ENCODE measurements at places on chromosomes 2 and 18.

DNA sequence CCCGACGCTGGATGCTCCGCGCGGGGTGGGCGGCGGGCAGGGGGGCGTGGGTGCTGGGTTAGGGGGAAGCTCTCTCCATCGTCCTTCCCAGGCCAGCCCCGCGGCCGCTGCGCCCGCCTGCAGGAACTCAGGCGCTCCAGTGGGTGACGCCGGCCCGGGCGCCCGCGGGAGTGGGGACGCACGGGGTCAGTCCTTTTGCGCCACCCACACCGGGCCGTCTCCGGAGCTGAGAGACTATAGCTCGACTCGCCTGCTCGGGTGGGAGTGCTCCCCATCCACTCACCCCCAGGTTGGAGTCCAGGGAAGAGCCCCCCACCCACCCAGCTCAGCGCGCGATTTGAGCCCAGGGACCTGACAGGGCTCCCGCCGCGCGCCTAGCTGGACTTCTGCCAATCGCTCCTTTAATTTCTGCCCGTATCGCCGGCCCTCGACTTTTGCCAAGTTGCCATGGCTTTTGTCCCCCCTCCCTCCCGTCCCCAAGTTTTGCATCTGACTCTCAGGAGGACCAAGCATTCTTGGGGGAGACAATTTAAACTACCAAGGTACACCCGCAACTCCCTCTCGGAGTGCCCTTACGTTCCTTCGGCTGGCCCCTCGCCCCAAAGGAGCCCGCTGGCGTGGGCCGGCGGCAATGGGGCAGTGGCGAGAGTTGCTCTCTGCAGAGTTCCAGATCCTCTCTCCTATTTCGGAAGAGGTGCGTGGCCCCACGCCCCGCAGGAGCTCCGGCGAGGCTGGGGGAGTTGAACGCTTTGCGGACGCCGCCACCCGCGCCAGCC, 205.8 kb upstream of the SMAD2 start:
- no peak for DNase-seq

- DNase-seq = no peak
Measured at GRCh38 chr2:196555726-196556125, 83.8 kb upstream of the CCDC150 start.

- no peak for DNase-seq
Measured at GRCh38 chr2:47076586-47077441, 78.3 kb downstream of the STPG4 start.

GRCh38 chr2:207316906-207317305, 151.2 kb upstream of the KLF7 start:
- DNase-seq = no peak

DNA sequence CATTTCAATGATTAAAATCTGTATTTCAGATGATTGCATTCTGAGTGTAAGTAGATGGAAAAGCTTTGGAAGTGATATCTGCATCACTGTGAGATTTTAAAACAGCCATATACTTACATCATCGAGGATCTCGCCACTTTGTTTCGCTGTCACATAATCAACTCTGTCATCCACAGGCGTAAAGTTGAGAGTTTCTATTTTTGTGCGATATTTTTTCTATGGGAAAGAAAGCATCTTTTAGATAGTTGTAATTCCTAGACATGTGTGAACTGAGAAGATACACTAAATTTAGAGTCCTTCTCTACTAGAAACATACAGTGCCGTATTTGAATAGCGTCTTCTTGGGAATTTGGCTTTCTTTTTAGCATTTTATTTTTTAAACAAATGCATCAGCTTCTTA, 158.8 kb downstream of the RIF1 start:
- DNase-seq = no peak

DNA sequence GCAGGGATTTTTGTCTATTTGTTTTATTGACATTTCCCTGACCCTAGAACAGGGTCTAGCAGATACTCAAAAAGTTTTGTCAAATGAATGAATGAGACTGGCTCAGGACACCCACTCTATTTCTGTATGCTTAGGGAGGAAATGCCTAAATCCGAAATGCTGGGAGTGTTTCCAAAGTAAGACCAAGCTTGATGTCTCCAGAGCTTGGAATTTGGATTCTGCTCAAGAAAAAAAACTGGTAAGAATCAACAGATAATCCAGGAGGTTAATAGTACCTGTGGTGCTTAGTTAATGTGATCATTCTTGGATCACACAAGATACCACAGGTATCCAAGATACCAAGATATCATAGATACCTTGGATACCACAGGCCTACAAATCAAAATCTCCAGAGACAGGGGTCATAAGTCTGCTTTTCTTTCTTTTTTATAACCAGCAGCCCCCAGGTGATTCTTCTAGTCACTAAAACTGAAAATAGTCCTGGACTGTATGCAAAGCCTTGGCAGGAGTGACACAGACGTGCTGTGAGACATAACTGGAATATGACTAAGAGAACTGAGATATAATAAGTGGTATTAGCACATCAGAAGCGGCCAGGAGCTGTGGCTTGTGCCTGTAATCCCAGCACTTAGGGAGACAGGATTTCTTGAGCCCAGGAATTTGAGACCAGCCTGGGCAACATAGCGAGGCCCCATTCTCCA, 39.9 kb upstream of the SP3 start:
- peak; percentile 29 for DNase-seq

DNA sequence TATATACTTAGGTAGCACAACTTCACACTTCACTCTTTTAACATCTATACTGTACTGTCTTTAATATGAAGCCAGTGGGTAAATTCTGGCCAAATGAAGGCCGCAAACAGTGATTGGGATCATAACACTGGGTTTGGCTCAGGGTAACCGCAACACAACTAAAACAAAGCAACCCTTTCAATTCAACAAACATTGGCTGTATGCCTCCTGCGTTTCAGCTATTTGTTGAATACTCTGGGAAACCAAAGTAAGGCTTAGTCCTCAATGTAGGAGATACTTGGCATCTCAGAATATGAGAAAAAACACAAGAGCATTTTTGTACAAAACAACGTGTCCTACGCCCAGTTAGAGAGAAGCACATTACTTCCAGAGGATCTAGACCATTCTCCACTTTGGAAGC, 693.3 kb upstream of the KLHL29 start:
- no peak for DNase-seq

GRCh38 chr18:49656073-49656692, 94.3 kb downstream of the LIPG start:
- DNase-seq = no peak

DNA sequence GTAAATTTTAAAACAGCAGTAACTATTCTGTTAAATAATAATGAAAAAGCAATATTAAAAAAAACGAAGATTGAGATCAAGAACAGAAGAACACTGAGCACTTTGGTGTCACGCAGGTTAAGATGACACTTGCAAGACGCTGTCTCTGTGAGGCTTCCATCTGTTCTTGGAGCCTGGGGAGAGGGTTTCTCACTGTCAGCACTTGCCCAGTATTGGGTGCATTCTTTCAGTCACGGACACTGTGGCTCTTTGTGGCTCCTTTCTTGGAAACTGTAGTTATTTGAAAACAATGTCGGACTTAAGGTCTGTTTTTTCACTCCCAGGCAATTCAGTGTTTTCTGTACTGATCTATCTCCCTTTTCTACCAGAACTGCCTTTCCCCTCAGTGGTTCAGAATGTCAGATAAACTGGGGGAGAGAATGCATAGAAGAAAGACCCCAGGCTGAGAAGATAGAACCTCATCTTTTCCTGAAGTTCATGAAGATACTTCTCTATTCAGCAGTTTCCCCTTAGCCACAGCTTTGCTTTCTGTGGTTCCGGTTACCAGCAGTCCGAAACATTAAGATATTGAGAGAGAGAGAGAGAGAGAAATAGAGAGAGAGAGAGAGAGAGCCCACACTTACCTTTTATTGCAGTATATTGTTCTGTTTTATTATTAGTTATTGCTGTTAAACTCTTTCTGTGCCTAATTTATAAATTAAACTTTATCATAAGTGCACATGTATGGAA, 283.3 kb downstream of the DCDC2C start:
- DNase-seq = no peak

DNA sequence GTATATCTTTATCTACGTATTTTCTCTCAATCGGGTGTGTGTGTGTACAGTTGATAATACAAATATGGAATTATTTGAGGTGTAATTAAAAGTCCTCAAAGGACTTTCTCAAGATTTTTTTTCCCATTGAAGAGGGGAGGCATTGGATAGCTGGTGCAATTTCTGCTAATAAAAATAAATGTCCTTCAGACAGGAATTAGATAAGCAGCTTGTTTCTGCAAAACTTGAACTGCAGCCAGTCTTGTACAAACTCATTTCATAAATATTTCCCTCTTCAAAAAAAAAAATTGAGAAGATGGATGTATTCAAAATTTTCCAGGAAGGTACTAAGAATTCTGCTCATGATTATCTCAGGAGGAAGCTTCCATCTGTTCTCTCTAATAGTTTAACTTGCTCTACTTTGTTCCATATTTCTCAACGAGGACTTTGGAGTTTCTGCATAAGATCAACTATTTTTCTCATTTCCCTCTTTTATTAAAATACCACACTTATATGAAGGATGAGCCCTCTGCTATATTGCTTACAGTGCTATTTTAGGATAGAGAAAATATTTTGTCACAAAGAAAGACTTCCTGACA, 33.0 kb upstream of the GLS start:
- DNase-seq = no peak

GRCh38 chr18:21321711-21322110, 79.7 kb downstream of the GREB1L start:
- no peak for DNase-seq

- DNase-seq = no peak
Measured at GRCh38 chr18:22591222-22591621, 173.5 kb upstream of the CTAGE1 start.

- no peak for DNase-seq
Measured at GRCh38 chr2:120986898-120987650, 251.4 kb downstream of the GLI2 start.

DNA sequence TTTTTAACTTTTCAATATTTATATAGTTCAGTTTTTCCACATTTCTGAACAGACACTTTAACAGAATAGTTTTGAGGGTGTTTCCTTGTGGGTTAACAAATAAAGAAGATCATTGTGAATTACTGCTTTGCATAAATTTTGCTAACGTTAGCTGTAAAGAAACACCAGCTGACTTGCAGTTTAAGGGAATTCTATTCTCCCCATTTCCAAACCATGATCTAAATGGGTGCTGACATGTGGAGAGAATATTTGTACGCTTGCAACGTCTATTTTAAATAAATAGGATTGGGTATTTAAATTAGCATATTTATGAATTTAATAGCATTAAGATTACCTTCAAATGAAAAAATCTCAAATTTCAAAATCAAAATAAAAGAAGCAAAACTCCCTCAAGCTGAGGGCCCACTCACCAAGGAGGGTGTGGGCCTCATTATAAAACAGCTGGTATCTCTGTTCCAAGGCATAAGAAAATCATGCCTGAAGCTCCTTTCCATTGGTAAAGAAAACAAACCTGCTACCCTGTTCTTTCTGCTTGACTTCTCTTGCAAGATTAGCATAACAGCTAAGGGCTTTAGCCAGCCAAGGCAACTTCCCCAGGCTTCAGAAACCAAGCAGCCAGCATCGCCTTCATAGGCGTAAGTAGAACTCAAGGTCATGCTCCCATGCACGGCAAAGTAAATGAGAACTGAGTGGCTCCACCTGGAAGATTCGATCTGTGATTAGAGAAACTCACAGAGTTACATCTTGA, 3.2 kb downstream of the MRO start:
- DNase-seq = no peak

DNA sequence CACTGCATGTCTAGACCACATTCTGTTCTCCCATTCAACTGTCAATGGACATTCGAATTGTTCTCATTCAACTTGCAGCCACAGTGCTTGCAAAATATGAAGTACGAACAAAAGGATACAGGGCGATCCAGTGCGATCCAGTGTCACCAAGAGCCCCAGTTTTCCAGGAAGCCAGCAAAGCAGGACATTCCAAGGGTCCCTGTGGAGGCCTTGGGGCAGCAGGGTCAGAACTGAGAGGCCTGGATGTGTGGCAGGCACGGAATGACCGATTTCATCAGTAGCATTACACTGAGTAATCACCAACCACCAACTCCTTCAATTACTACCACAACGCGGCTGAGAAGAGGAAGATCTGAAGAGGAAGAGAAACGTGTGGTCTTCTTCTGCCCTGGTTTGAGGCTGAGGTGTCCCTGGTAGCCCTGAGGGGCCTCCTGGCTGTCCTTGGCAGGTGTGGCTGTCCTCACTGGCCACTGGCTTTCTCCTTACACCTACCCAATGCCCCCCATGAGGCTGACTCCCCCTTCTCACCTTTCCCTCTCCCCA, 172.7 kb upstream of the FHL2 start:
- DNase-seq = no peak

- DNase-seq = no peak
Measured at GRCh38 chr2:2704428-2705090, 373.5 kb upstream of the MYT1L start.

DNA sequence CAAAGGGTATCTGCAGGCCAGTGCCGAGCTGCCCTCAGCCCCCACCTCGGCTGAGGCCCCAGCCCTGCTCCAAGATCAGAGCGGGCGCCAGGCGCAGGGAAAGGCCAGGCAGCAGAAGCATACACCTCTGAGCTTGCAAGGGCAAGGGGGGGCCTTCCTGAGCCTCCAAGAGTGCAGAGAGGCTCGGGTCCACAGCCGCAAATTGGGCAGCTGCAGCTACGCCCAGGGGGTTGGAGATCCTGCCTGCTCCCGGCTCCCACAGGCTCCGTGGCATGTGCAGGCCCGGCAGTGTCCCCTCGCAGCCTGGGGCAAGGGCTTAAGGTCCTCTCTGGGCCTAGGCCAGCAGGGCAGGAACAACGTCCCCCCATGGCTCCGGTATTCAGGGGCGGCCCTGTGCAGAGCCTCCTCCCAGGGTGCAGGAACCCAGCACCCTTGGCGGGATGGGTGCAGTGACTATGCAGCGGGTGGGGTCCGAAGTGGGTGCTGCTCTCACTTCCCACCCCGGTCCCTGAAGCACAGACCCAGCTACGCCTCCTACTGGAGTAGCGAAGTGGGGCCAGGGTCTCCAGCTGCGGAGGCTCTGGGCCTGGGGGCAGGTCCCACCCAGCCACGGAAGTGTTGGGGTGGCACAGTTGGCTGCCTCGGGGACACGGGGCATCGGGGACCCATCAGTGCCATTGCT, 120.2 kb upstream of the TMEFF2 start:
- no peak for DNase-seq

DNA sequence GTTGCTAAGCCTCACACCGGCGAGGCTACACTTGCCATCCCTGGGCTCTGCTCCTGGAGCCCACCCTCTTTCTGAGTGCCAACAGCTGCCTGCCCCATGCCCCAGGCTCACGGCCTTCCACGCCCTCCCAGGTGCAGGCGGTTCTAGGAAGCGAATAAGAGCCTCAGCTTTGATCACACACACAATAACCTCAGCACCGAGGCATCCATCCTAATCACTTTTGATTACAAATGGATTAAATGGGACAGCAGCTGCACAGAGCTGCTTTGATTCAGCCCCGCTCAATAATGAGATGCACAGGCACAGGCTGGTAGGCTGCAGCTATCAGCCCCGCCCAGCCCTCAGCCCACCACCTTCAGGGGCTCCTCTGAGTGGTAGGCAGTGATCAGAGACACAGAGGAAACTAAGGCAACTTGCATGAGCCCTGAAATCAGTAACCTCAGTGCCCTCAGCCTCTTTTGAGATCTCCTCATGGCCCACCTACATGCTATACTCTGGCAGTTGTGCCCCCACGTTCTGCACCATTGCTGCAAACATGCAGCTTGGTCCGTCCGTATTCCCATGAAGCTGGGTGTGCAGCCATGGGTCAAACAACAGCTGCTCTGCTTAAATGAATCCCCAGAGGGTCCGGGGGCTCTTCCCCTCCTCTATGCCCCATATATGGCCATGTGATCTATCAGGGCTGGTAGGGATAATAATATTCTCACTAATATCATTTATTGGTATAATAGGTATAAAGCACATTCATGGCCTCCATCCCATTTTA, 171.4 kb downstream of the SETBP1 start:
- no peak for DNase-seq

- DNase-seq = no peak
Measured at GRCh38 chr18:56481751-56482150, 156.6 kb downstream of the TXNL1 start.
